ENCODE measurements at places on chromosomes 4 and X.
A peak's percentile ranks its signal among the peaks of the same experiment; 100 is the strongest.

DNA sequence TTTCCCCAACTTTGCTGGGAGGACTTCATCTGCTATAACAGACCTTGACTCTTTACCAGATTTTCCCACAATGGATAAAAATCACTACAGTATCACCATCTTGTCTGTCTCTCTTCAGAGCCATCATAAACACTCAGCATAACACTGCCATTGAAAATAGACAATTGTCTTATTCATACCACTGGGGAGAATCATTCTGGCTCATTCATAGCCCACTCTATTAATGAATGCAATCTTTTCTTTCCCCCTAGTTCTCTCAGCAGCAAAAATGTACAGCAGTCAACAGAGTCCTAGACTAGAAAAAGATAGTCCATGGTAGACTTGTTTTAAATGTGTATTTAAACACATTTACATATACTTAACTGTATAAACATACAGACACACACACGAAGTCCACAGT lies 19.2 kb downstream of the SLC9A7 start:
- DNase-seq, result no peak

- DNase-seq, result no peak
Observed at GRCh38 chr4:67019686-67020437, 525.4 kb downstream of the CENPC start.

DNA sequence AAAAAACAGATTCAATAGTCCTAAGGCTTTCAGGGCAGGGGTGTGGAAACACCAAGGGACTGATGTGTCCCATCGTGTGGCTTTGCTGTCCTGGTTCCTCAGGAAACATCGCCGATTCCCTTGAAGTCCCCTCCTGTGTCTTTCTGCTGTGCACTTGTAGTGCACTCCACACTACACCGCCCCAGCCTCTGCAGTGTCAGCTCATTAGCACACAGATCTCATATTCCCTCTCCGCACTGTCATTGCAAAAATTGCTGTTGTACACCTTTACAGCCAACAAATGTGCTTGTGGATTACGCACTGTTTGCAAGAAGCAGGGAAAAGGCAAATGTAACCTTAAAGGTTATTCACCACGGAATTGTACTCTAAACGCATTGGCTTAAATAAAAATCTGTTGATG lies 5.3 kb downstream of the GRIA3 start:
- DNase-seq, result no peak

DNA sequence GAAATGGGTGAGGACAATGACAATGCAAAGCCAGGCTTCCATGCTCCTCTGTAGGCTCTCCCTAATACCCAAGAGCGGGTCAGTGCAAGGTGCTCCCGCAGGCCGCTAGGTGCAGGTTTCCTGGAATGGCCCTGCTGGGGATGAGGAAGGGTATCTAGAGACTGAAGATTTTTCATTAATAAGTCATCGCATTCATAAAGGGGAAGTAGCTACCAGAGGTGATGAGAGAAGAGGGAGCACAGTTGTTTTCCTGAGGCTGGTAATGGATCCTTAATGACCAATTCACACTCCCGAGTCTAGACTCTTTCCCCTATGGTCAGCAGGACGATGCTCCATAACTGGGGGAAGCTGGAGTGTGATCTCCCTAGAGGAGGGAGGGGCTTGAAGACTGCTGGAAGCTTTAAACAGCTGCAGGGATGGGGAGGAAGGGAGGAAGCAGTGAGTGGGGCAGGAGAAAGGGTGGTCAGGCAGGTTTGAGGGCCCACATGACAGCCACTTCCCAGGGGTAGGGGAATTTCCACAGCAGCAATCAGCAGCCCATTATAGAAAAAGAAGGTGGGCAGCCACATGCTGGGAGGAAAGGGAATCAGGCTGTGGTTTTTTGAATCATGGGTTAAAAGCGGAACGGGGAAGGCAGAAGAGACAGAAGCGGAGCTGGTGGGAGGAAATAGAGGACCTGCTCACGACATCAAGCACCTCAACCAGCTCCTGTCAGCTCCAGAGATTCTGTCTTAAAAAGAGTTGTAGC lies 10.2 kb upstream of the ATP6AP2 start:
- DNase-seq, result no peak

DNA sequence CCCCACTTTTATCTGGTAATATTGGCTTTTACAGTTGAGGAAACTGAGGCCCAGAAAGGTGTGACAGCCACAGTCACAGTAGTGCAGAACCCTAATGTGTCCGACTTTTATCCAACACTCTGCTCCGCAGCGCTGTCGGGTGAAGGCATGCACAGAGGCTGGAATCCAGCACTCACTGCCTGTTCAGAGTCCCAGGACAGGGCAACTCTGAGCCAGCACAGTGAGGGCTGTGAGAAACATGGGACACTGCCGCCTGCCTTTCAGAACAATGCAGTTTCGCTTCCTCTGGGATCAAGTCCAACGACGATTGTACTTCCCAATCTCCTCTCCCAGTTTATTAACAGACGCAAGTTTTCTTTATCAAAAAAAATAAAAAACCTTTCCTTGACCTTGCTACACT lies 41.9 kb upstream of the PDGFRA start:
- DNase-seq, result no peak

DNA sequence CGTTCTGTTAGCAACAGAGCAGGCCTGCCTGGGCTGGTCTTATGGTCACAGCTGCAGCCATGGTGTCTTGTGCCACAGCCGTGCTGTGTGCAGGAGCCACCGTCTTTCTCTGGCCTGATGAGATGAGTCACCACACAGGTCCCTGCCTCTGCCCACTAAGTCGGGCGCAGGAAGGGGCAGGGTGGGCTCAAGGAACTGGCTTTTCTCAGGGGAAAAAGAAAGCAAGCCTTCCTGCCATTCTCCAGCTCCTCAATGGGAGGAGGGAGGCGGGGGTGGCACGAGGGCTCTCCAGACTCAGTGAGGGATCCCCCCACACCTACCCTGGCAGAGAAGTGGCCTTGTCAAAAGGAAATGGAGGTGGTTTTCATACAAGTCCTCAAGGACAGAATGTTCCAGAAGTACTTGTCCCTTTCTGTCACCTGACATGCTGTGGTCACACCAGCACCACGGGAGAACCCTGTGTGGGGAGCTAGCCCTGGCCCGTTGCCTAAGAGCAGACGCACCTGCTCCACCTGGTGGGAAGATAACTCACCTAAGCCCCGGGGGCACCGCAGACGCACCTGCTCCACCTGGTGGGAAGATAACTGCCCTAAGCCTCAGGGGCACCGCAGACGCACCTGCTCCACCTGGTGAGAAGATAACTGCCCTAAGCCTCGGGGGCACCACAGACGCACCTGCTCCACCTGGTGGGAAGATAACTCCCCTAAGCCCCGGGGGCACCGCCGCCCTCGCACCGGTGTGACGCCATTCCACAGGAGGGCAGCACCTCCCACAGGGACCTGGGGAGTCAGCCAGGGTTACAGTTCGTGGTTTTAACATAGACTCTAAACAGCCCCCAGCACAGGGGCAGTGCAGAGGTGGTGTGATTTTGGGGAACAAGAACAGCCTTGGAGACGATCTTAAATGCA lies 18.5 kb downstream of the UVSSA start:
- no peak for DNase-seq

- no peak for DNase-seq
Observed at GRCh38 chrX:10015723-10016518, 48.8 kb downstream of the CLDN34 start.

- peak; percentile 64 for DNase-seq
Observed at GRCh38 chr4:566508-567295, 9.4 kb downstream of the TMEM271 start.

GRCh38 chr4:12576409-12576808 lies 907.7 kb downstream of the RAB28 start:
- DNase-seq, result no peak

DNA sequence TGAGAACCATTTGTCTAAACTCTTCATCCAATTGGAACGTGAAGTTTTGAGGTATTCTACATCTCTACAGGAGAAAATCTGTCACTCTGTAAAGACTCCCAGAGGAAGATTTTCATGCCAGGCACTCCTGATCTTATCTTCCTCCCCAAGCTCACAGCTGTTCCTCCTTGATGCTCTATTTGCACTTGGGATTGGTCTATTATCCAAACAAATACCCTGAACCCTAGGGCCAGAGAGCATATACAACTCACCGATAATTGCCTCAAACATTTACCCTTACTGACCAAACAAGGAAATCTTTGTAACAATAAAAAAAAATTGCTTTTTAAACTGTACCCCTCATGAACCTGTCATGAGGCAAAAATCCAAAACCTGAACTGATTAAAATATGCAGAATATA lies 372.7 kb downstream of the SH2D1A start:
- DNase-seq, result no peak

DNA sequence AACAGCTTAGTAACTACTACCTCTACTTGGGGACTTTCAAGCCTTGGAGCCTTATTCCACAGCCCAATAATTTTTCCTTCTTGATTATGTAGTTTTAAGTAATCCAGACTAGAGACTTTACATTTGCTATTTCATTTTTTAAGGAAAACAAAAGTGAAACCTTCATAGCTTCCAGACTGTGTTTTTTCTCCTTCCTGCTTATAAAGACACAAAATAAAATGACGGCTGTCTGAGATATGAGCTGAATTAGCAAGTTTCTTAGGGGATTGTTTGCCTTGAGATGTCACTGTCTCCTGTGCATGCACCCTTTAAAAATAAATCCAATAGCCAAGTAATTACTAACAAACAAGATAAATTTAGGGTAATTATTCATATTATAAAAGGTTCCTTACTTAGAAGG lies 78.8 kb upstream of the PACRGL start:
- DNase-seq, result no peak

Measured in esophagus muscularis mucosa (tissue), 4 donors.